Myocyte (in vitro differentiated cells): ENCODE measurements at places on chromosomes 16 and 17.

- DNase-seq: no peak
Measured at GRCh38 chr17:27339836-27340550, 46.1 kb downstream of the WSB1 start.

DNA sequence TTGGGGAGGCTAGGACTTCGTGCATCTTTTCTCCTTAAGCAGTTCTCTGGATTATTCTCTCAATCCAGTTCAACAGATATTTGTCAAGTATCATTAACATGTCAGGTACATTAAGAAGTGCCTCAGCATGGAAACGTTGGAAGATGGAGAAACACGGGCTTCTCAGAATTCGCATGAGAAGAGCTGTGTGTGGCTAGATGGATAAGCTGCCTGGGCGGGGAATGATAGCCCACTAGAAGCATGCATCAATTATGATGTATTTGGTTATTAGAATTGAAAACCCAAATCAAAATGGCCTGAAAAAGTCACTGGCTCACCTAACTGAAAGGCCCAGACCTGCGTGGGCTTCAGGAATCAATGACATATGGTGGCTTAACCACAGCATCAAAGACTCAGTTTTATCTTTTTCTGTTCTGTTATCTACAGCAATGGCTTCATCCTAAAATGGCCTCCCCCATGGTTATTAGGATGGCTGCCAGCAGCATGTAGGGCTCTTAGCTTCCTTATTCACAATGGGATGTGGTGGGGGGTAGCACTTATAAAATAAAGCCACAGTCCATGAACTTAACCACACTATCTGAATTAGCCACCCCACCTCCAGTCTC, 43.9 kb downstream of the MMD start:
- no peak for DNase-seq

- DNase-seq: no peak
Measured at GRCh38 chr16:19853742-19854542, 30.7 kb downstream of the GPRC5B start.

GRCh38 chr17:61813211-61813610, 50.1 kb downstream of the BRIP1 start:
- no peak for DNase-seq

- DNase-seq: peak; percentile 30
Measured at GRCh38 chr17:75776386-75777295, 8.0 kb upstream of the UNK start.

GRCh38 chr17:28992625-28993600, 12.9 kb downstream of the SEZ6 start:
- DNase-seq: peak; percentile 46

- no peak for DNase-seq
Measured at GRCh38 chr17:4759776-4760236, 11.9 kb upstream of the TM4SF5 start.

GRCh38 chr17:31495022-31495885, 103.8 kb downstream of the RAB11FIP4 start:
- DNase-seq: peak; percentile 57

GRCh38 chr16:72976438-72977064, 71.4 kb downstream of the ZFHX3 start:
- no peak for DNase-seq

DNA sequence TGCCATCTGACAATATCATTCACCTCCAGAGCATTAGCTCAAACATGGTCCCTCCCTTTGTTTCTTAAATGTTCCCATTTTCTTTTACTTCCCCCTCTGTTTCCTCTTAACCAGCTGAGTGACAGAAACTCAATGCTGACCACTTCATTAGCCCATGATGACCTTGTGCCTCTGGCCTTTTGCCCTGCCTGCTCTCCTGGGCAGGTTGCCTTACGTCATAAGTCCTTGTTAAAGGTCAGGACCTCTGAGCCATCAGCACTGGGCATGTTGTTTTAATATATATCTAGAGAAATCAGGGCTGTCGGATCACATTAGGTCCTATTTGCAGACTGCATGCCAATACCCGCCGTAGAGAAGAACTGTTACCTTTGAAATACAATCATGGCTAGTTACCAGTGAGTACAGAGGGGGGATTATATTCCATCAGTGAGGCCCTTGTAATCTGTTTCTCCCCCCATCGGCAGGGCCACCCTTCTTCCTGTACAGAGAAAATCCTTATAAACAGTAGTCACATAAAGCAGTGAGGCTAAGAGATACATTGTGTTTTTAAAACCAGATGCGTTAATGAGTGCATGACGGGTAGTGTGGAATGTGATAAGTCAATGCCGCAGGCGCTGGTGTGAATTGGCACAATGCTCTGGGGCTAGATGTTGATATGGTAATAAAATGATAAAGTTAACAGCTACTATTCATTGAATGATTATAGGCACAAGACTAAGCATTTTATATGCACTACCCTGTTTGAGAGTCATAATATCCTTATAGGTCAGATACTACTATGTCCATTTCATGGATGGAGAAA, 94.3 kb upstream of the ZFHX3 start:
- DNase-seq: no peak

DNA sequence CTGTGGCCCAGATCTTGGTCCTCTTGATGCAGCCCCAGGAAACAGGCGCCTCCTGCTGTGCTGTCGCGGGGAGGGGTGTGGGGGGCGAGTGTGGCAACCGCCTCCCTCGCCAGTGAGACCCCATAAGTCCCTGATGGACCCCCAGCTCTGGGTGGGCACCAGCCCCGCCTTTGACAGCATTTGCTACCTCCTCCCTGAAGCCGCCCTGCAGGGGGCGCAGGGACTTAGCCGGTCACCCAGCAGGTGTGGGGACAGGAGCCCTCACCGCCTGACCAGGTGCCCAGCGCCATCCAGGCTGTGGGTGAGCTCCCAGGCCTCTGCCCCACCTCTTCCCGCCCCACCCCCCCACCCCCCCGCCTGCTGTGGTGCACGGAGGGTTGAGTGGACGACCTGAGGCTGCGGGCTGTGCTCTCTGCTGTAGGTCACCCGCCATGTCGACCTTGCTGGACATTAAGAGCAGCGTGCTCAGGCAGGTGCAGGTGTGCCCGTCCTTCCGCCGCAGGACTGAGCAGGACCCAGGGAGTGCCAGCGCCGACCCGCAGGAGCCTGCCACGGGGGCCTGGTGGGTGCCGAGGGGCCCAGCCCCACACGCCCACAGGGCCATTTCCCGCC, 4.8 kb downstream of the BAIAP3 start:
- DNase-seq: no peak

DNA sequence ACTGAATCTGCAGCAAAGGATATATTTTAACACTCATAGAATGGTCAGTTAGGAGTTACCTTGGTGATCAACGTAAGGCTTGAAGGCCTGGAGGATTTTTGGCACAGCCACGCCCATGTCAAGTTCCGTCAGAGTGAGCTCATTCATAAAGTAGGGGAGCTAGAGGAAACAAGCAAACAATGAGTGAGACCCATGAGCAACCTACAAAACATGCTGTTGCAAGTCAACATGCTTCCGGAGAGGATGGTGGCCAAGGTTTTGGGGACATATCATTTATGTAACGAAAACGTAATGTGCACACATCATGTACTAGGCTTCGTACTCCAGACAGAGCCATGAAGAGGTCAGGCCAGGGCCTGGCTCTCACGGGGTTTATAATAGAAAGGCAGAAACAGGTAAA, 41.1 kb upstream of the ERN1 start:
- no peak for DNase-seq

DNA sequence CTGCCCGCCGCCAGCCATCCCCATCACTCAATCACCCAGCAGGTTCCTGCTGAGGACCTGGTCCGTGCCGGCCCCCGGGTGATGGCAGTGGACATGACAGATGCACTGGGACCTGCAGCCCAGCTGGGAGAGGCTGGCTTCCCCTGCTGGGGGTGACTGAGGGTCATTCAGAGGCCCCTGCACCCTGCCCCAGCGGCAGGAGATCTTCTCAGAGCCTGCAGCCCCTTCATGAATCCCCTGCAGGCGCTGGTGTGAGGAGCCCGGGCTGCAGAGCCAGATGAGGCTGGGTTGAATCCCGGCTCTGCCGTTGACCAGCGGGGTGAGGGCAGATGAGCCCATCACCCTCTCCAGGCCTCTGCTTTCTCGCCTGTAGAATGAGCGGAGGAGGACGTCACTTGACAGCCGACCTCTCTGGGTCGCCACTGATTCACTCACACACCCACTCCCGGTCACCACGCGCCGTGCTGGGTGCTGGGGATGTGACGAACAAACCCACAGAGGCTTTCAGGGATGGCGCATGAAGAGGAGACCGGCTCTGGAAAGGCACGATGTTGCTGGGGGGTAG, 95.2 kb upstream of the CIBAR2 start:
- DNase-seq: no peak

GRCh38 chr17:30549864-30550511, 72.8 kb downstream of the GOSR1 start:
- no peak for DNase-seq

DNA sequence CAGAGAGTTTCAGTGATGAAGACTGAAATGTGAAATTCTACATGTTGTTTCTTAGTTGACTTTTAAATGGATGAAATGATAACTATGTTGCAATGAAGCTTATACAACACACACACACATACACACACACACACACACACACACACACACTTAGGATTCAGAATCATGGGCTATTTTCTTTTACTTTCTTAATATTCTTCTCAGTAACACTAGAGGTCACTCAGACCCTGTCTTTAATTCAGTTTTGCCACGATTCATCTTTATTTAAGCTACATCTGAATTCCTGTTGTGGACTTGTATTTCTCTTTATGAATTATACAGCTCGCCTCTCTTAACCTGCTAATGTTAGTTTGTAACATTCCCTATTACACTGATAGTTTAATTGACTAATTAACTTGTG, 109.6 kb upstream of the GOT2 start:
- peak; percentile 20 for DNase-seq

DNA sequence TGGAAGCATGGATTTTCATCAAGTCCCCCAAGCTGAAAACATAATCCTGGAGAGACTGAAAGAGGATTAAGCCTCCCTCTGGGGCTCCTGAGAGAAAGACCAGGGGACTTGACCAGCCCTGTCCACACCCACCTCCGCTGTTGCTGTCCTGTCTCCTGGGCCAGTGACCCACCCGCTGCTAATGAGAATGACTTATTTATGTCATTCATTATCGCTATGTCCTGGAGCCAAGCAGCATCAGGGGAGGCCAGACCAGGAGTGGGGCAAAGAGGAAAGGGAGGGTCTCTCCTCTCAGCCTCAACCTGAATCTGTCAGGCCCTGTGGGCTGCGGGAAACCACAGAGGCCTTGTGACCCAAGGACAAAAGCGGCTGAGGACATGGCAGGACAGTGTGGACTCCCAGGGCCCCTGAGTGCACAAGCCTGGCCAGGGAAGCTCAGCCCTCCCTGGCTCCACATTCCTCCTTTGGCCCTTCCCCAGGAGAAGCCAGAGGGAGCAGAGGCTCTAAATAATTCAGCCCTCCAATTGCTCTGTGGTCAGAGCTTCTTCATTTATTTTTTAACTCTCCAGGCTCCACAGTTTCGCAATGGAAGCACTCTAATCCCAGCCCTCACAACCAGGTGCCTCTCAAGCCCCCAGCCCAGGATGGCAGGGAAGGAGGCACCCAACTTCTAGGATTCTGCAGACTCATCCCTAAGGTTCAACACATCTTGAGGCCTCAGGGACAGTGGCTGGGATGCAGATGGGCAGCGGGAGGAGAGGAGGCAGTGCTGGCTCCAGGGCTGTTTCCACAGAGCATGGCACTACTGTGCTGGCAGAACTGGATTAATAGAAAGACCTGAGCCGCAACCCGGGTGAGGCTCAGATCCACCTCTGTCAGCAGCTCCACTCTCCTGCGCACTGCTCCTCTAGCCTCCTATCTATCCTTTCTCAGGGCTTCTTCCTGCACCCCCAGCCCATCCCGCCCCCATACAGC, 19.1 kb downstream of the CUEDC1 start:
- DNase-seq: peak; percentile 98

DNA sequence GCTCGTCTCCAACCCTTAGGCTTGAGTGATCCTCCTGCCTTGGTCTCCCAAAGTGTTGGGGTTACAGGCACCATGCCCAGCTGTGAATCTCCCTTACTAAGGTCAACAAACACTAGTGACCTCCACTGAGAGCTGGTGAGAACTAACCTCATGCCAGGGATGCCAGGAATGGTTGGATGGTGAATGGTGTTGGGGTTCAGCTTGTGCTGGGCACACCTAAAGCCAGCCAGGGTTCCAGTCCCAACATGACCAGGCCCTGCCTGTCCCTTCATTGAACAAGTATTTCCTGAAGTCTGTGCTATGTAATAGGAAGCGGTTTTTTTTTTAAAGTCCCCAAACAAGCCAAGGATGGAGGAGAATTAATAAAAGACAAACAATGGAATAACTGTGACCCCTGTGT, 56.0 kb upstream of the TOB1 start:
- DNase-seq: peak; percentile 66

DNA sequence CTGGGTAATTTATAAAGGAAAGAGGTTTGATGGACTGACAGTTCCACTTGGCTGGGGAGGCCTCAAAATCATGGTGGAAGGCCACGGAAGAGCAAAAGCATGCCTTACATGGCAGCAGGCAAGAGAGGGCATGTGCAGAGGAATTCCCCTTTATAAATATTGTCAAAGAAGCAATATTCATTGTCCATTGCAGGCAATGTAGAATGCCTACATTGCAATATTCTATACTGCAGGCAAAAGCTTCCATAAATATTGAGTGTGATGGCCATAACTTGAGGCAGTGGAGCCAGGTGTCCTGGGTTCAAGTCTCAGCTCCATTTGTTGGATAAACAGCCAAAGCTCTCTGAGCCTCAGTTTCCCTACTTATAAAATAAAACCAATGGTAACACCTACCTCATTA, 322.3 kb downstream of the SHISA9 start:
- DNase-seq: no peak

DNA sequence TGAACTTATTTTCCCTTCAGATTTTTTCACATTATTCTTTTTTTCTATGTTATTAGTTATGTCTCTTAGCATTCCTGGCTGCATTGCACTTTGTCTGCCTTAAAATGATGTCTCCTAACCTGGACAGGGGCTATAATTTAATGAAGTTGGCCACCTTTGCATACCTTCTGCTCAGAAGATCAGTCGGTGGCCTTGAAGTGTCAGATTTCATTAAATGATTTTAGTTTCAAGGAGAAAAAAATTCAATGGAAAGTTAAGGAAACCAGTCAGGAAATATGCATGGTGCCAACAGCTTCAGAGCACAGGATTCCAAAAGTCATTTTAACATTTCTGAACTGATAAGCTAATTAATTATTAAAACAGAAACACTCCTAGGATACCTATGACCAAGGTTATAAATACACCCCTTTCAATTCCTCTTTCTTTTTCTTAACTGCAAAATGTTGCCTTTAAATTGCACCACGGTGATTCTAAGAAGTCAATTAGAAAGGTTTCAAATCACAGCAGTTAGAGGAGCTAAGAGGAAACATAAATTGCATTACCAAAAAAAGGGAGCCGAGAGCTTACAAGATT, 533.4 kb downstream of the KCNJ2 start:
- no peak for DNase-seq

DNA sequence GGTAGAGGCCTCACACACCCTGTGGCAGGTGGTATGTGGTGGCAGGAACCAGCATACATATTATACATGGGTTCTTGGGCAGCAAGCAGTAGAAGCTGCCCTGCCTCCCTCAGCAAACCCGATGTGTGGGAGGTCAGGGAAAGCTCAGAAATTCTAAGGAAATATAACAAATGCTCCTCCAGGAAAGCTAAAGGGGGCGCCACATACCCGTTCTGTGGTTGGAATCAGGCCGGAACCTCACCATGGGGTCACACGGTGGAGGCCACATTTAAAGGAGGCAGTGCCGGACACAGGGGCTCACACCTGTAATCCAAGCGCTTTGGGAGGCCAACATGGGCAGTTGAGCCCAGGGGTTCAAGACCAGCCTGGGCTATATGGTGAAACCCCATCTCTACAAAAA, 12.4 kb upstream of the KATNB1 start:
- DNase-seq: no peak

GRCh38 chr17:4838309-4838785, 5.2 kb downstream of the MINK1 start:
- DNase-seq: no peak
